ENCODE measurements at places on chromosomes 4 and X.

- no peaks in the 10 kb centered on the region for H3K27me3 ChIP-seq
- no peak for DNase-seq
- no peak overlapping the region for H3K4me3 ChIP-seq
- no peaks in the 10 kb centered on the region for H3K36me3 ChIP-seq
- H3K27ac ChIP-seq = no peak overlapping the region
Measured at GRCh38 chrX:96480081-96480480, 204.6 kb upstream of the DIAPH2 start.

GRCh38 chr4:70915036-70915815 lies 13.1 kb downstream of the MOB1B start:
- no peaks in the 10 kb centered on the region for H3K4me1 ChIP-seq
- no peak for DNase-seq
- H3K27ac ChIP-seq = no peak overlapping the region
- no peak overlapping the region for H3K4me3 ChIP-seq
- H3K36me3 ChIP-seq = no peaks in the 10 kb centered on the region

DNA sequence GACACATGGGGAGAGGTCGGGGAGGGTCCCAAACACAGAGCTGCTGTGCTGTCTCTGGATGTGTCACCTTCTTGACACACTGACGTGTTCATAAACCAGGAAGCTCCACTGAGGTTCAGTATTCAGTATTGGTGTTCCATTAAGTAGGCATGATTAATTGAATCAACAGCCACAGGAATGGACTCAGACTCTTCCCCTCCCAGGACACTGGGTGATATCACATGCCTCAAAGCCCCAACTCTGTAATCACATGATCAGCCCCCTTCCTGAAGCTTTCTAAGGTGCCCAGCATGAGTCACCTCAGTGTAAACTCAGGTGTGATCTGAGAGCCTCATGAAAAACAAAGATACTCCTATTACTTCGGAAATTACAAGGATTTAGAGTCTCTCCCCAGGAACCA lies 21.1 kb upstream of the HNRNPD start:
- no peaks in the 10 kb centered on the region for H3K27me3 ChIP-seq
- H3K4me3 ChIP-seq = no peak overlapping the region
- no peak overlapping the region for H3K27ac ChIP-seq
- no peaks in the 10 kb centered on the region for H3K36me3 ChIP-seq
- H3K4me1 ChIP-seq = no peaks in the 10 kb centered on the region
- DNase-seq = no peak

GRCh38 chr4:179695175-179695574 lies 2252.9 kb upstream of the AGA start:
- no peaks in the 10 kb centered on the region for H3K27me3 ChIP-seq
- no peak for DNase-seq
- H3K4me3 ChIP-seq = no peak overlapping the region
- no peaks in the 10 kb centered on the region for H3K4me1 ChIP-seq
- no peaks in the 10 kb centered on the region for H3K36me3 ChIP-seq
- H3K27ac ChIP-seq = no peak overlapping the region

- no peak for DNase-seq
- H3K4me1 ChIP-seq = peaks cover 4% of the 10 kb centered on the region
- H3K27me3 ChIP-seq = no peaks in the 10 kb centered on the region
- H3K27ac ChIP-seq = no peak overlapping the region
Measured at GRCh38 chrX:39335513-39336235, 534.4 kb downstream of the MID1IP1 start.

DNA sequence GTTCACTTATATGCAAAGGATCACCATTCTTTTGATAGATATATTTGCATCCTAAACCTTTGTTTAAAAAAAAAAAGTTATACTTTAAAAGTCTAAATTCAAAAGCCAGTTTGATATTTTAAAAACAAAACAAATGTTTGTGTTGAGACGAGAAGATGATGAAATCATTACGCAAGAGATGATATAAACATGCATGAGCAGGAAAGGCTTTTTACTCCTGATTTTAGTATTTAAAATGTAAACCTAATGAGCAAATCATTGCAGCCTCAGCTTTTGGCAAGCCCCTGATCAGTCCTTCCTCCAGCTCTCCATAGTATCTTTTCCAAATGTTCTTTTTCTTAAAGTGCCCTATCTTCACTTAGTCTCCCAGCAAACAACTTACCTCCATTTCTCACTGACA lies 115.6 kb downstream of the ARAP2 start:
- no peaks in the 10 kb centered on the region for H3K36me3 ChIP-seq
- H3K27ac ChIP-seq = no peak overlapping the region
- no peaks in the 10 kb centered on the region for H3K27me3 ChIP-seq

GRCh38 chr4:75069493-75070074 lies 136.7 kb downstream of the PARM1 start:
- H3K36me3 ChIP-seq = no peaks in the 10 kb centered on the region
- H3K27me3 ChIP-seq = no peaks in the 10 kb centered on the region
- no peak overlapping the region for H3K27ac ChIP-seq
- no peak overlapping the region for H3K4me3 ChIP-seq
- no peaks in the 10 kb centered on the region for H3K4me1 ChIP-seq

- no peak overlapping the region for H3K4me3 ChIP-seq
- DNase-seq = no peak
- no peak overlapping the region for H3K27ac ChIP-seq
- H3K27me3 ChIP-seq = no peaks in the 10 kb centered on the region
- no peaks in the 10 kb centered on the region for H3K4me1 ChIP-seq
Measured at GRCh38 chrX:39957816-39958566, 139.8 kb downstream of the BCOR start.

GRCh38 chr4:78661921-78662521 lies 110.5 kb downstream of the ANXA3 start:
- H3K27me3 ChIP-seq = no peaks in the 10 kb centered on the region
- peaks cover 7% of the 10 kb centered on the region for H3K4me1 ChIP-seq
- no peak overlapping the region for H3K27ac ChIP-seq
- H3K36me3 ChIP-seq = no peaks in the 10 kb centered on the region
- no peak for DNase-seq

DNA sequence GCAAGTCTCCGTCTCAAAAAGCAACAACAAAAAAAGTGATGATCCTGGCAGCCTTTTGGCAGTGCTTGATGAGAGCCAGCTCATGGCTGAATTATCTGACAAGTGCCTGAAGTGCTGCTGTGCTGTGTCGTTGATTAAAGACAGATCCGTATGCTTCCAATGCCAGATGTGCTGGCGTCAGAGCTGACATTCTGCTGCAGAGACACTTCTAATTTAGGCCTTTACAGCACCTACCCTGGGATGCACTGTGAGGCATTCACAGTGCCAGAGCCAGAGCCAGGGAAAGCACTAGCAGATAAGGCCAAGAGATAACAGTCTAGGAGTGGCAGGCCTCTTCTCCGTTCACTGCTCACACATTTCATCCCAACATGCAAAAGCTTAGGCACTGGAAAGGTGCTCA lies 995.5 kb downstream of the RAB28 start:
- H3K4me3 ChIP-seq = no peak overlapping the region
- no peaks in the 10 kb centered on the region for H3K27me3 ChIP-seq
- H3K27ac ChIP-seq = no peak overlapping the region
- no peaks in the 10 kb centered on the region for H3K4me1 ChIP-seq

DNA sequence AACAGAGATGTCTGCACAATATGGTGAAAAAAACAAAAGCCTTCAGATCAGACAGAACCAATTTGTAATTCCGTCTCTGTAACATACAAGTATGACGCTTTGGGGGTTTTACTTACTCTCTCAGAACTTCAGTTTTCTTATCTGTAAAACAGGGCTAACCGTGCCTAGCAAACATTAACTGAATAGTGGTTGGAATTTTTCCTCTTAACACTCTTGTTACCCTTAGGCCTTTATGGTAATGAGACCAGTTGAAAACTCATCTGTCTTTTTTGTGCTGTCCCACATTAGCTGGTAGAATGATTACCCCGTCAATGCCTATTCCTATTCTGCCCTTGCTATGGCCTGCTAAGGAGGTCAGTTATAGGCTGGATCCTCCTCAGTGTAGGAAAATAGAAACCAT lies 4.5 kb upstream of the MYOZ2 start:
- H3K4me3 ChIP-seq = no peak overlapping the region
- no peaks in the 10 kb centered on the region for H3K27me3 ChIP-seq
- peaks cover 5% of the 10 kb centered on the region for H3K4me1 ChIP-seq
- no peak for DNase-seq

GRCh38 chrX:123959281-123960063 lies 2.0 kb upstream of the STAG2 start:
- H3K4me1 ChIP-seq = no peaks in the 10 kb centered on the region
- no peaks in the 10 kb centered on the region for H3K36me3 ChIP-seq
- DNase-seq = peak; percentile 63

- H3K27ac ChIP-seq = no peak overlapping the region
- H3K4me3 ChIP-seq = no peak overlapping the region
- DNase-seq = no peak
- no peaks in the 10 kb centered on the region for H3K36me3 ChIP-seq
- no peaks in the 10 kb centered on the region for H3K4me1 ChIP-seq
Measured at GRCh38 chr4:82744284-82744968, 54.2 kb downstream of the SCD5 start.

GRCh38 chrX:85139422-85139821 lies 104.2 kb downstream of the SATL1 start:
- no peak for DNase-seq
- no peaks in the 10 kb centered on the region for H3K27me3 ChIP-seq
- no peaks in the 10 kb centered on the region for H3K4me1 ChIP-seq

GRCh38 chr4:174156239-174156826 lies 127.1 kb downstream of the FBXO8 start:
- DNase-seq = no peak
- no peaks in the 10 kb centered on the region for H3K4me1 ChIP-seq
- H3K27ac ChIP-seq = no peak overlapping the region

DNA sequence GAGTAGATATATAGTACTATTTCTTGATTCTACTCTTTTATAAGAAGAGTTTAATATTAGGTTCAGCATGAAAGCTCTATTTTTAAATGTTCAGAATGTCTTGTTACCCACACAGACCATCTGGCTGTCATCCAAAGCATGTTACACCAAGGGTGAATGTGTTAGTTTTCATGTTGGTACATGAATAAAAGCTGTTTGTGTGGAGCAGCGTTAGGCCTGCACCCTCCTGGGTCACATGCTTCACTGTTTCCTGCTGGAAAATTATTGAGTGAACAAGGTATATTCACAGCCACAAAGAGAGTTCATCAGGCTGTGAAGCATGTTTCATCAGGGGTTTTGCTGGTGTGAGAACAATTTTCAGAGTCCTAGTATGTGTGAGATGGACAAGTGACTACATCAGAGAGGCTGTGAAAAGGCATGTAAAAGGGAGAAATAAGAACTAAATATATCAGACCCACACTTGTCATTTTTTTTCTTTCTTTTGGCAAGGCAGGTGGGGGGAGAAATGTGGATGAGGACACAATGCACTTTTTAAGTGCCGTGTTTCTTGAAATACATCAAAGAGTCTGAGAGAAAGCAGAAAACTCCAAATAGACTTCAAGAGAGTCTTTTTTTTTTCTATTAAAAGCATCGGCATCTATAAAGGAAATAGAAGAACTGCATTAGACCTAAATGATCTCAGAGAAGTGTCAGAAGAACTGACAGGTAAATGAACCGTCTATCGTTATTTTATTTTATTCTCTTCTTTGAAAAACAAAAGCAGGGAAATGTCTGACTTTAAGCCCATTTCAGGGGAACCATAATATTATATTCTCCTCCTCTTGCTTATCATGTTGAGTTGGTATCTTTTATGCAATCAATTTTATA lies 2429.7 kb downstream of the PCDH7 start:
- no peaks in the 10 kb centered on the region for H3K4me1 ChIP-seq
- H3K27ac ChIP-seq = no peak overlapping the region
- H3K36me3 ChIP-seq = no peaks in the 10 kb centered on the region
- no peaks in the 10 kb centered on the region for H3K27me3 ChIP-seq
- no peak for DNase-seq
- H3K4me3 ChIP-seq = no peak overlapping the region

- no peak overlapping the region for H3K27ac ChIP-seq
- H3K27me3 ChIP-seq = no peaks in the 10 kb centered on the region
- no peaks in the 10 kb centered on the region for H3K36me3 ChIP-seq
- DNase-seq = no peak
- H3K4me3 ChIP-seq = no peak overlapping the region
Measured at GRCh38 chr4:126271292-126271691, 956.5 kb downstream of the FAT4 start.

DNA sequence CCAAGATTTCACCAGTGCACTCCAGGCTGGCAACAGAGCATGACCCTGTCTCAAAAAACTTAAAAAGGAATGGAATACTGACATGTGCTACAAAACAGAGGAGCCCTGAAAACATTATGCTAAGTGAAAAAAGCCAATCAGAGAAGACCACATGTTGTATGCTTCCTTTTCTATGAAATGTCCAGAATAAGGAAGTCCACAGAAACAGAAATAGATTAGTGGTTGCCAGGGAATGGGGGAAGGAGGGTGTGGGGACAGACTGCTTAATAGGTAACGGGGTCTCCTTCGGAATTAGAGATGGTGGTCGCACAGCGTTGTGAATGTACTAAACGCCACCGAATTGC lies 30.1 kb upstream of the KIAA0232 start:
- H3K27ac ChIP-seq = no peak overlapping the region
- no peak for DNase-seq
- peaks cover 21% of the 10 kb centered on the region for H3K4me1 ChIP-seq
- H3K36me3 ChIP-seq = no peaks in the 10 kb centered on the region
- H3K27me3 ChIP-seq = no peaks in the 10 kb centered on the region

- H3K36me3 ChIP-seq = no peaks in the 10 kb centered on the region
- no peak overlapping the region for H3K4me3 ChIP-seq
- no peaks in the 10 kb centered on the region for H3K4me1 ChIP-seq
- DNase-seq = no peak
- H3K27me3 ChIP-seq = no peaks in the 10 kb centered on the region
Measured at GRCh38 chrX:20402956-20403355, 136.2 kb upstream of the RPS6KA3 start.

DNA sequence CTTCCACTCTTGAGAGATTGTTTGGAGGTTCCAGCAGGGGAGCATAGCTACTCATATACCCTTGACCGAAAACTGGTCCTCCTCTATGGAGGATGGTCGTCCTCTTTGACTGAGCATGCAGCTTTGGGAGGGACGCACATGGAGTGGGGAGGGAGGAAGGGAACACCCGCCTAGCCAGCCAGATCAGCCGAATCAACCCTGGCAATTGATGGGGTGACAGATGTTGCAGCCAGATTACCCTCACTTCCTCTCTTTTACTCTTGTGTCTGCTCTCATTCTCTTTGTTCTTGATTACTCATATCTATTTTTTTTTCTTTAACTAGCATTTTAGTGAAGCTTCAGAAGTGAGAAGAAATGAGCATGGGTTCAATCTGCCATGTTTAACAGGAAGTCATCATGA lies 19.6 kb downstream of the MGST2 start:
- peaks cover 20% of the 10 kb centered on the region for H3K36me3 ChIP-seq
- DNase-seq = no peak
- H3K27me3 ChIP-seq = no peaks in the 10 kb centered on the region
